ENCODE measurements at places on chromosomes 11 and 22. TPM values are rescaled to one million over a fixed set of nuclear protein-coding genes. Genes with fewer than 3 reads are reported as not detected.

Gene TRPM5
- total RNA-seq, result 2.5 TPM

Gene GRIA4
- total RNA-seq, result 1.6 TPM

Gene NELL1
- total RNA-seq, result 0.73 TPM

Gene SCUBE2
- 18.7 TPM for total RNA-seq

Measured in mucosa of descending colon (tissue), 3 donors.